ENCODE measurements at places on chromosomes 5 and 9. TPM values are rescaled to one million over a fixed set of nuclear protein-coding genes. Genes with fewer than 3 reads are reported as not detected.

The DEPDC1B gene
- 19.1 TPM for total RNA-seq

The FREM1 gene
- total RNA-seq, result not detected

The NDST1 gene
- 59.2 TPM for total RNA-seq

The SHISAL2B gene
- not detected for total RNA-seq

The PTGES gene
- 92.3 TPM for total RNA-seq

The ORM2 gene
- total RNA-seq, result not detected

The PCDHB4 gene
- 0.05 TPM for total RNA-seq

The TRPM6 gene
- 1.1 TPM for total RNA-seq

The DMRT3 gene
- not detected for total RNA-seq

The ACOT12 gene
- not detected for total RNA-seq

The ENTPD2 gene
- total RNA-seq, result 1.2 TPM

The ELOVL7 gene
- 9.5 TPM for total RNA-seq

The MACIR gene
- total RNA-seq, result 19.9 TPM

The PCDH12 gene
- total RNA-seq, result not detected

The KCNV2 gene
- not detected for total RNA-seq

The KIF27 gene
- total RNA-seq, result 0.96 TPM

The GARIN3 gene
- total RNA-seq, result not detected

The LHFPL2 gene
- 60.0 TPM for total RNA-seq

The TMEM215 gene
- total RNA-seq, result not detected

The GKAP1 gene
- 5.8 TPM for total RNA-seq

The ARL14EPL gene
- total RNA-seq, result 0.07 TPM

The SAPCD2 gene
- 28.6 TPM for total RNA-seq

The PNPLA7 gene
- 0.75 TPM for total RNA-seq

The UBE2QL1 gene
- total RNA-seq, result 0.13 TPM

The PCDHB6 gene
- 1.2 TPM for total RNA-seq

The C5orf34 gene
- 5.0 TPM for total RNA-seq

The SLC12A7 gene
- 29.4 TPM for total RNA-seq

The CDK7 gene
- 61.8 TPM for total RNA-seq

The ADCY2 gene
- total RNA-seq, result not detected

The IL9 gene
- not detected for total RNA-seq

The ESM1 gene
- not detected for total RNA-seq

The MLANA gene
- total RNA-seq, result not detected

The MINAR2 gene
- total RNA-seq, result not detected

The PCDHAC2 gene
- total RNA-seq, result 2.6 TPM

The SOX30 gene
- total RNA-seq, result 0.07 TPM

The TAF11L12 gene
- not detected for total RNA-seq

The DMRTA1 gene
- total RNA-seq, result 1.0 TPM

The CARTPT gene
- not detected for total RNA-seq

The NUTM2F gene
- total RNA-seq, result not detected

The SUSD3 gene
- total RNA-seq, result 0.62 TPM

The PCDHGA8 gene
- total RNA-seq, result 0.02 TPM

The BDP1 gene
- 10.6 TPM for total RNA-seq

The ANXA2R gene
- 2.3 TPM for total RNA-seq

The LHX3 gene
- total RNA-seq, result 0.12 TPM

The GDNF gene
- total RNA-seq, result 0.06 TPM

The SHOC1 gene
- total RNA-seq, result not detected
